ENCODE measurements at places on chromosomes 4 and X.
A peak's percentile ranks its signal among the peaks of the same experiment; 100 is the strongest.

DNA sequence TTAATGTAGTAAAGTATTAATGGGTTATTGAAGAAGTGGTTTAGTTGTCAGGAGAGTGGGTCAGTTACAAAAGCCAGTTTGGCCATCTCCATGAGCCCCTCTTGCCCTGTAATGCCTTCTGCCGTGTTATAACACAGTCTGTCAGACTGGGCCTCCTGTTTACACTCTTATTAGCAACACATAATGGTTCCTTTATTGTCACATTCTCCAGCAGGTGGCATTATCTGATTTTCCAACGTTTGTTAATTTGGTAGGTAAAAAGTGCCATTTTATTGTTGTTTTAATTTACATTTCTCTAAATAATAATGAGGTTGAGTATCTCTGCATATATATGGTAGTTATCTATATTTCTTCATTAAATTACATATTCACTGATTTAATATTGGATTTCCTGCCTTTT is 560.8 kb downstream of the FGF13 start:
- no peaks in the 10 kb centered on the region for H3K36me3 ChIP-seq
- no peaks in the 10 kb centered on the region for H3K27me3 ChIP-seq
- no peak overlapping the region for H3K27ac ChIP-seq
- H3K4me1 ChIP-seq: no peaks in the 10 kb centered on the region
- H3K4me3 ChIP-seq: no peak overlapping the region

DNA sequence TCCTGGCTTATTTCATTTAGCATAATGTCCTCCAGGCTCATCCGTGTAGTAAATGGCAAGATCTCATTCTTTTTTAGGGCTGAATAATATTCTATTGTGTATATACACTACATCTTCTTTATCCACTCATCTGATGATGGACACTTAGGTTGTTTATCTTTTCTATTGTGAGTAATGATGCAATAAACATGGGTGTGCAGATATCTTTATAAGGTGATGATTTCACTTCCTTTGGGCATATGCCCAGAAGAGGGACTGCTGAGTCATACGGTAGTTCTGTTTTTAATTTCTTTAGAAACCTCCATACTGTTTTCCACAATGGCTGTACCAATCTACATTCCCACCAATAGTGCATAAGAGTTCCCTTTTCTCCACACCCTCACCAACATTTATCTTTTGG is 317.6 kb upstream of the CNKSR2 start:
- H3K36me3 ChIP-seq: no peaks in the 10 kb centered on the region
- H3K27me3 ChIP-seq: no peaks in the 10 kb centered on the region
- no peaks in the 10 kb centered on the region for H3K4me1 ChIP-seq
- no peak for DNase-seq
- H3K4me3 ChIP-seq: no peak overlapping the region

- no peaks in the 10 kb centered on the region for H3K36me3 ChIP-seq
- no peak for DNase-seq
- H3K4me3 ChIP-seq: no peak overlapping the region
- H3K4me1 ChIP-seq: no peaks in the 10 kb centered on the region
- no peaks in the 10 kb centered on the region for H3K27me3 ChIP-seq
- H3K27ac ChIP-seq: no peak overlapping the region
Measured at GRCh38 chr4:60911127-60911526, 289.0 kb upstream of the ADGRL3 start.

DNA sequence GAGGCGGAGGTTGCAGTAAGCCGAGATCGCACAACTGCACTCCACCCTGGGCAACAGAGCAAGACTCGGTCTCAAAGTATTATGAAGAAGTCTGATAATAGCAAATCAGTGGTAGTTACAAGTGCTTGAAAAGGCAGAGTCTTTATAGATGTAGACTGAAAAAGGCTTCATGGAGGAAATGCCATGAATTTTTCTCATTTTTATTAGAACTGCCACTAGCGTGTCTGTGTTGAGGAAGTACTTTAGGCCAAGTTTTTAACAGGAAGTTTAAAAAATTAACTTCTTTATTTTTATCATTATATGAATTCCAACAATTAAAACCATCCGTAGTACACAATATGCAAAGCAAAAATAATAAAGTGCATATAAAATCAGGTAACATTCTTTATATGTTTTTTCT is 32.8 kb upstream of the IL13RA1 start:
- DNase-seq: no peak
- no peaks in the 10 kb centered on the region for H3K4me1 ChIP-seq
- no peaks in the 10 kb centered on the region for H3K36me3 ChIP-seq
- H3K4me3 ChIP-seq: no peak overlapping the region

DNA sequence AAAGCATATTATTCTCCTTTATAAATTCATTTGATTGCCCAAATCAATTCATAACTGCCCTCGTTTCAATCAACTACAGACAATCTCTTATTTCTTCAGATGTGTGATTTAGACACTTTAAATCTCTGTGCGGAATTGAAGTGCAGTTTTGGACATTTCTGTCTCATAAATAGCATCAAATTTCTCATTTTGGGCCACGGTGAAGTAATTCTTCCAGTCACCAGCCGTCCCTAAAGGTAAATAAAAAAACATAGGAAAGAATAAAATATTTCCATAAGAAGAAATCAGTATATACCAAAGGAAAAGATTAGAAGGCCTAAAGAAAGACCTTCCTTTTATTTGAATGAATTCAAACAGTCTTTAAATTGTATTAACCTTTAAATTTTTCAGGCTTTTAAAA is 33.4 kb downstream of the SULT1B1 start:
- H3K36me3 ChIP-seq: no peaks in the 10 kb centered on the region
- no peak for DNase-seq
- no peak overlapping the region for H3K4me3 ChIP-seq
- H3K27ac ChIP-seq: no peak overlapping the region

DNA sequence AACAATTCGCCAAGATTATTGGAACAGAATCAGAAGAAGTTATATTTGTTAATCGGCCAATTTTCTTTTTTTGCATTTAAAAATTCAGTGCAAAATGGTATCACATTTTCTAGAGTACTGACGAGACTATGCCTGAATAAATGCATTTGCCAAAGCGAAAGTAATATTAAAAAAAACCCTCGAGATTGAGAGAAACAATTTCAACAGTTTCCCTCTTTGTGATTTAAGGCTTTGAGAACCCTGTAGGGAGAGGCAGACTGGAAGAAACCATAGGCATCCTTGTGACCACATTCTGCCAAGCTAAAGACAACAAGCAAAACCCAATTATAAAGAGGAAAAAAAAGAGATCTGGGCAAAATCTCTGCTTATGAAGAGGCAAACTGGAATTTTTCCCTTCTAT is 218.1 kb upstream of the GK2 start:
- H3K4me3 ChIP-seq: no peak overlapping the region
- no peaks in the 10 kb centered on the region for H3K36me3 ChIP-seq
- no peaks in the 10 kb centered on the region for H3K4me1 ChIP-seq
- H3K27ac ChIP-seq: no peak overlapping the region
- no peaks in the 10 kb centered on the region for H3K27me3 ChIP-seq
- DNase-seq: no peak

DNA sequence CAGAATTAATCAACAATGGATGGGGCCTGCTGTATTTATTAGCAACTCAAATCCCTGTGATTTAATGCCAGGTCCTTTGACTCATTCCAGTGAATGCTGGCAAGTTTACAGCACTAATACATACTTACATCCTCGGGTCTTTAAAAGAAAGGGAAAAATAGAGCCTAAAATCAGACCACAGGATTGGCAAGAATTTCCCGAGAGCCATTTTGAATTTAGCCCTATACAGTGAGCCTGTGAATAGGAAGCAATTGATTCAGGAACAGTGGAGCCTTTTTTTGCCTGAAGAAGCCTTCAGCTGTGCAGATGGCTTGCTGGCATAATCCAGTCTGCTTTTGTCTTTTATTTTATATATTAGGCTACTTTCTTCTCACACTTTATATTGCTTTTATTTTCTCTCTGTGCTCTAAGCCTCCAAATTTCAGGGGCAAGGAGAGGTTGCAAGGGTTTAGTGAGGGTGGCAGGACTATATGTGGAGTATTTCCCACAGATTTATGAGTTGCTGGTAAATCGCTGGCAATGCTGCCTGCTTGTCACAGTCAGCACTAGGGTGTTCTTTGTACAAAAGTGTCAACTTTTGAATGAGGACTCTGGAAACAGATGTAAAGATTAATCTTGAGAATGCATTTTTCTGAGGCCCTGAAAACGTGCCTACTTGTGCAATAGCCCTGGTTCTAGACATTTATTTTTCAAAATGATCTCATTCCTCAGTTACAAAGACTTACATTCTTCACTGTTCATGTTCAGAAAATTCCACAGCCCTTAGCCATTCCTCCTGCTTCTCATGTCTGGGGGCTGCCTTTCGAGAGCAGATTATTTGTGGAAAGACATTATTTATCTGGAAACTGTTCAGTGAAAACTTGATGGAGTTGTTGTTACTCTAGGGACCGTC is 303.5 kb downstream of the SPRY1 start:
- no peaks in the 10 kb centered on the region for H3K4me1 ChIP-seq
- H3K36me3 ChIP-seq: no peaks in the 10 kb centered on the region
- DNase-seq: no peak
- no peak overlapping the region for H3K27ac ChIP-seq
- H3K27me3 ChIP-seq: no peaks in the 10 kb centered on the region

DNA sequence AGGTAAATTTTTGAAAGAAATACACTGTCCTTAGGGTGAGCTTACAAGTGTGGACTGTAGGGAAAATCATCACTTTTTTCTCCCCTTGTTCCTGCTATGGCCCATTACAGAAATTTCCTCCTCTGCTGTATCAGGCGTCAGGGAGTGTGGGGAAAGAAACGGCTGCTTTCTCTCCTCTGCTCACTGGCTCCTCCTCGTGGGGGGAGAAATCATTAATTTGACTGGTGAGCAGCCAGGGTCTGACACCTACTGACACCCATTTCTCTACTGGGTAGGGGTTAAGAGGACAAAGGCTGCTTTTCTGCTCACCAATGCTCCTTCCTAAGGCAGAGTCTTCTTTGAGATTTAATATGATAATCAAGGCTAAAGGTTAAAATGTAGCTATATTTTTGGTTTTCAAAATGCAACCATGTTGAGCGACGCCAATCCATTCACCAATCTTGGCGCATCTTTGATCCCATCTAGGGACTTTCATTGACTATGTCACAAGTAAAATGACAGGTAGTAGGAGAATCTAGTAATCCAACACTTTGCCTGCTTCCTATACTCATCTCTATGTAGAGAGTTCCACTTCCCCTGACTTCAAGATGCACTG is 25.1 kb downstream of the SETD7 start:
- H3K36me3 ChIP-seq: peaks cover 15% of the 10 kb centered on the region
- no peak overlapping the region for H3K4me3 ChIP-seq
- H3K27ac ChIP-seq: no peak overlapping the region

DNA sequence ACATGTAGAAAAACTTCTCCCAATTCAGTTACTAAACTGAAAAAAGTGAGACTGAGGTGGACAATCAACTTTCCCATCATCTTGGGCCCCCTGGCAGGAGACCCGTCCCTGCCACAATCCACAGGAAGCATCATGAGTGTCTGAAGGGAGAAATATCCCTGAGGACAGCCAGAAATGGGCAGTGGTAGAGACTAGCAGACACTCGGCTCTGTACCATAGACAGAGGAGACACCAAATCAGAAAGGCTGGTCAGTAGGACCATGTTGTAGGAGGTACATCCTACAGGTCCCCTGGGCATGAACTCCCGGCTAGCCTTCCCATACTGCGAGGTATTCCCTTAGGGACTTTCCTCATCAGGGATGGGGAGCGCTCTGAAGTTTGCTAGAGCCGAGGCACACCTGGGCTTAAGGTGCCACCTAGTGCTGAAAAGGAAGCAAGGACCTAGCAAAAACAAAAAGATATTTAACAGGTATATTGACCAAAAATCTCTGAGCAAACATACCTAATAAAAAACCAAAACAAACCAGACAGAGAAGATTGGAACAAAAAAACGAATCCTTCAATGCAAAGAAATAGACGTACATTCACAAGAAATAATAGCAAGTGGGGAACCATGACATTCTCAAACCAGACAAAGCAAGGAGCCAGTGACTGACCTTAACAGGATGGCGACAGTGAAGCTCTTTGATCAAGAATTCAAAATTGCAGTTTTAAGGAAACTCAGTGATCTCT is 55.6 kb downstream of the HAUS3 start:
- H3K4me3 ChIP-seq: no peak overlapping the region
- no peak overlapping the region for H3K27ac ChIP-seq
- H3K36me3 ChIP-seq: no peaks in the 10 kb centered on the region
- no peaks in the 10 kb centered on the region for H3K27me3 ChIP-seq

DNA sequence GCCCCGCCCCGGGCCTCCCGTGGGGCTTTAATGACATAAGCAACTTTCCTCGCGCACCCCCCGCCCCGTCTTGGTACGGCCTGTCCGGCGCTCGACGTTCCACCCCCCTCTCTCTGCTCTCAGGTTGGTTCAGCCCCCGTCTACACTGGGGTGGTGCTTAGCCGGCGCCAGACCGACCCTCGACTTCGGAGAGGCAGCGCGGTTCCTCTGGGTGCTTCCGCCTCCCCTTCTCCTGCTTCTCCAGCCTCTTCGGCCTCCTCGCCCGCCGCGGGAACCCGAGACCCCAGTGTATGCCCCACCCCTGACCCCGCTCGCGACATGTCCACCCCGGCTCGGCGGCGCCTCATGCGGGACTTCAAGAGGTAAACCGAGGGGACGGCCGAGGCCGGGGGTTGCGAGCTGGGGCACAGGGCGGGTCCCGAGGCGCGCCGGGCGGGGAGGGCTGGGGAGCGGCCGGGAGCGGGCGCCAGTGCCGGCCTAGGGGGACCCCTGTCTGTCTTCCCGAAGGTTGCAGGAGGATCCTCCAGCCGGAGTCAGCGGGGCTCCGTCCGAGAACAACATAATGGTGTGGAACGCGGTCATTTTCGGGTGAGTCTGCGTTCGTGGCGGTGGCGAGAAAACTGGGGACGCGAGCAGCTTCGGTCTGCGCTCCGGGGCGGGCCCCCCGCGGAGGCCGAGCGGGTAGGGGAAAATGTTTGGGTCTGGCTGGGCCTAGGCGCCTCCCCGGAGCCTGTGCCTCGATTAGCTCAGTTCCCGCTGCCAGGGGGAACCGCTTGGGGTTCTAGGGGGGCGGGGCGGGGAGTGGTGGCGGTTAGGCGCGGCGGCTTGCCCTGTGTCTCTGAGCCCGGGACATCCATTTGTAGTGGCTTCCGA is at the start of gene UBE2A:
TSS of gene UBE2A (plus strand) at position 170 of the 873 bp plus-strand sequence. CDS start at position 319, 149 bp downstream.
- H3K4me3 ChIP-seq: peak within 1 kb of the TSS; percentile 68
- H3K4me1 ChIP-seq: peaks cover 8% of the 10 kb centered on the region
- H3K36me3 ChIP-seq: no peaks in the 10 kb centered on the region
- H3K27me3 ChIP-seq: no peaks in the 10 kb centered on the region

GRCh38 chr4:72016011-72016410 is 15.8 kb upstream of the NPFFR2 start:
- no peak overlapping the region for H3K27ac ChIP-seq
- no peaks in the 10 kb centered on the region for H3K4me1 ChIP-seq
- no peak overlapping the region for H3K4me3 ChIP-seq
- no peaks in the 10 kb centered on the region for H3K36me3 ChIP-seq

GRCh38 chr4:23413631-23414030 is 476.2 kb downstream of the PPARGC1A start:
- no peaks in the 10 kb centered on the region for H3K4me1 ChIP-seq
- no peaks in the 10 kb centered on the region for H3K27me3 ChIP-seq
- no peak overlapping the region for H3K4me3 ChIP-seq
- no peak for DNase-seq

- no peak for DNase-seq
- no peaks in the 10 kb centered on the region for H3K36me3 ChIP-seq
- H3K27me3 ChIP-seq: no peaks in the 10 kb centered on the region
- H3K4me1 ChIP-seq: no peaks in the 10 kb centered on the region
- H3K4me3 ChIP-seq: no peak overlapping the region
Measured at GRCh38 chr4:52243367-52243766, 192.3 kb downstream of the SPATA18 start.
